Hematopoietic multipotent progenitor cell (in vitro differentiated cells): ENCODE measurements at places on chromosomes 13 and 19.
A peak's percentile ranks its signal among the peaks of the same experiment; 100 is the strongest.

DNA sequence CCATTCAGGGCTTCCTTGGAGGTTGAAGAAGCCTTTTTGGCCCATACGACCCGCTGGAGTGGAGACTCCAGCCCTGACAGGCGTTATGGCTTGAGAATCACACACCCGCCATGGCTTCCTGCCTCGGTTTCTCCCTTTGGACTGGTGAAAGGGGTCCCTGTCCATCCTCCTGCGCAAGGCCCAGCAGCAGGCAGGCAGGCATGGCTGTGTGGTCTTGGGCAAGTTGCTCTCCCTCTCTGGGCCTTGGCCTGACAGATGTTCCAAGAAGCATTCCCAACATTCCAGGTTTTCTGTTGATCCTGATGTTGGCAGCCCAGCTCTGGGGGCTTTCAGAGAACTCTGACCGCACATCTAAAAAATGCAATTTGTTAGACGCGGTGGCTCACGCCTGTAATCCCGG, 8.1 kb downstream of the PTPRS start:
- no peak for DNase-seq

DNA sequence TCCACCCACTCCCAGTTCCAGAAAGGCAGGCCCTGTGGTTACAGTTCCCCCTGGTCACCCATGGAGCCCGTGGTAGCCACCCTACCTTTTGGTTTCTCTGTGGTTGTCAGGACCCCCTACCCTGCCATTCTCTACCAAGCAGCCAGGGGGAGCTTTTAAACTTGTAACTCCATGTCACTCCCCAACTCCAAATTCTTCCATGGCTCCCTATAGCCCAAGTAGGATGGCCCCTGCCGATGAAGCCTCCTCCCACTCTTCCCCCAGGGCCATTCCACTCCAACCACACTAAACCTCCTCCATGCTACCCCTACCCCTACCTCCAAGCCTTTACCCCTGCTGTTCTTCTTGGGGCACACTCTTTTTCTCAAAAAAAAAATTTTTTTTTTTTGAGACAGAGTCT, 2.2 kb downstream of the S1PR2 start:
- DNase-seq: no peak

GRCh38 chr13:53254500-53254899, 225.9 kb downstream of the OLFM4 start:
- DNase-seq: no peak

DNA sequence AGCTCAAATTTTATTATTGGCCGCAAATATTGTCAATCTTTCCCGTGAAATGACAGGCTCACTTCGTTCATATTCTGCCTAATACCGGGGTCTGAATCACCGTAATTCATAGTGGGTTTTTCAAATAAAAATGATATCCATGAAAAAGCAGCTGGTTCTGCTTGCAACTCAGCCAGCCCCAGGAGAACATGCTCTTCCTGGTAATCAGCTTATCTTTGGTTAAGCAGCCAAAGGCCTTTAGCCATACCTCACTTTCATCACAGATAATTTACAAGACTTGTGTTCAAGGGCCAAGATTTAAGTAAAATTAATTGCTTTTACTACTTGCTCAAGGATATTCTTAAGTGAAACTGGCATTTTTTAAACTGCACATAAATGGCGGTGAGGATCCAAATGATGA, 22.5 kb downstream of the RNASEH2B start:
- DNase-seq: no peak

- DNase-seq: no peak
Measured at GRCh38 chr19:42252365-42253244, 2.3 kb downstream of the ERF start.

- peak; percentile 13 for DNase-seq
Measured at GRCh38 chr13:66462187-66462586, 767.9 kb downstream of the PCDH9 start.

DNA sequence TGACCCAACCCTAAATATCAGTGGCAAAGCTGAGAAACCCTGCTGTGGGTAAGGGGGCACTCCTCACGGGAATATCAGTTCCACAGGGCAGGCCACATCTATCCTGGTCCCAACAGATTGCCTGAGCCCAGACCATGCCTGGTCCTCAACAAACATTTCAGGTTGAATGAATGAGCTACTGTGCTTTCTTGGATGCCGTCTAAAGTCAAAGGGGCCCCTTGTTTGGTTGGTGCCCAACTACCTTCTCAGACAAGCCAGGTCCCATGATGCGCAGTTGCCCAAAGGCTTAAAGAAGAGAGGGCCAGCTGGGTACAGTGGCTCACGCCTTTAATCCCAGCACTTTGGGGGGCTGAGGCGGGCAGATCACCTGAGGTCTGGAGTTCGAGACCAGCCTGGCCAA, 2.4 kb downstream of the DPP9 start:
- DNase-seq: no peak

DNA sequence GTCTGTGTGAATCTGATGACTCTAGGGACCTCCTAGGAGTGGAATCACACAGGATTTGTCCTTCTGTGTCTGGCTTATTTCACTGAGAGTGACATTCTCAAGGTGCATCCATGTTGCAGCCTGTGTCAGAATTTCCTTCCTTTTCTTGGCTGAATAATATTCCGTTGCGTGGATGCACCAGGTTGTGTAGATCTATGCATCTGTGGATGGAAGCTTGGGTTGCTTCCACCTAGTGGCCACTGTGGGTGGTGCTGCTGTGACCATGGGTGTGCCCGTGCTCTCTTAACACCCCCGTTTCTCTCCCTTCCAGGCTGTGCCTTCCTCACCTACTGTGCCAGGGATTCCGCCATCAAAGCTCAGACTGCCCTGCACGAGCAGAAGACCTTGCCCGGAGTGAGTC, 26.2 kb downstream of the CELF5 start:
- DNase-seq: no peak

- no peak for DNase-seq
Measured at GRCh38 chr13:29418026-29418425, 177.5 kb downstream of the SLC7A1 start.

DNA sequence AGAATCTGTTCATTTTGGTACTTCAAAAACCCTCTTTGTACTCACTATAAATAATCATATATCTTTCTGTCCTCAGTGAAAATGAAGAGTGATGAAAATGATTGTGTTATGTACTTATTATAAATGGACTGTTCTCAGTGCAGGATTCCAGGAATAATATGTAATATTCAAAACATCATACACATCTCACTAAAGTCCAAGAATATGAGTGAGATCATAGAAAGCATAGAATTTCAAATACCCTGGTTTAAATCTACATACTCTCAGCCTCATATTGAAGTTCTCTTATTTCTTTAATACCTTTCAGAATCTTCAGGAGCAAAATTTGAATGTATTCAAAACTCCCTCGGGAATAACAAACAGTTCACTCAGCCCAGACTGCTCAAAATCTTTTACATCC, 868.0 kb downstream of the SLITRK6 start:
- no peak for DNase-seq

GRCh38 chr19:55410168-55410567, 2.6 kb upstream of the UBE2S start:
- DNase-seq: no peak

GRCh38 chr13:76813000-76813691, 73.1 kb downstream of the KCTD12 start:
- no peak for DNase-seq

- DNase-seq: no peak
Measured at GRCh38 chr19:32324631-32325285, 20.7 kb upstream of the ZNF507 start.

GRCh38 chr19:6772028-6772865, at the start of gene VAV1:
Gene VAV1 (plus strand): TSS chr19:6772708. CDS start chr19:6772808, 100 bp downstream.
- peak; percentile 97 for DNase-seq

DNA sequence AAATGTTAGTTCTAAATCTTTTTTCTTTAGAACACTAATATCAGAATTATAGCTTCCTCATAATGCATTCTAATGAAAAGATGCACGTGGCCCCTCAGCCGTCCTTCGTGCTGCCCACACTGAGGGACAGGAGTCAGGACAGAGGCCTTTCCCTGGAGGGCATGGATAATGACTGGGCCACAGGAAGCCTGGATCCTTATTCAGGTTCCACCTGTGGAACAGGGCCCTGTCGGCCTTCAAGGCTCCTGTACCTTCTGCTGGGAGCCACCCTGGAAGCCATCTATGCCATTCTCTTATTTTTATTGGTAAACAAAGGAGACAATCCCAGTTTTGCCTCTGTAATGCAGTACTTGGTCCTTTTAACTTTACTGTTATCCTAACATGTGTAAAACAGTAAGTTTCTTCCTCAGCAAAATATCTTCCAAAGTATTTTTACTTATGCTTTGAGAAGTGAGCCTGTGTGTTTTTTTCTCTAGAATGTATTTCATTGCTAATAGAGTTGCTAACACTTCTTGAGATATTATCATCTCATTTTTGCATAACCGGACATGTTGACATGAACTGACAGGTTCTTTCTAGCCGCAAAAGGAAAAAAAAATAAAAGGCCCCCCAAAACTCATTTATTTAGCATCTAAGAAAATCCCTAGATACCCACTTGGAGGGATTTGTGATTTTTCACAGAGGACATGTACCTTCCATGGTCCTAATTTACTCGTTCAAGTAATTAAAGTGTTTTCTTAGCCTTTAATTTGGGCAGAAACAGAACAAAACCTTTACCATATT, 6.0 kb downstream of the GPR183 start:
- no peak for DNase-seq
